ENCODE measurements at places on chromosomes 1 and 21.

GRCh38 chr1:117685936-117686806 lies 80.3 kb downstream of the TENT5C start:
- no peaks in the 10 kb centered on the region for H3K36me3 ChIP-seq
- H3K4me1 ChIP-seq: peaks cover 9% of the 10 kb centered on the region
- H3K27me3 ChIP-seq: peaks cover 15% of the 10 kb centered on the region
- H3K4me3 ChIP-seq: no peak overlapping the region
- DNase-seq: peak; percentile 34
- H3K27ac ChIP-seq: no peak overlapping the region

- DNase-seq: no peak
- H3K27ac ChIP-seq: no peak overlapping the region
- H3K4me1 ChIP-seq: peaks cover 29% of the 10 kb centered on the region
These were observed 335.7 kb upstream of the SNX7 start for GRCh38 chr1:98325646-98326440.

DNA sequence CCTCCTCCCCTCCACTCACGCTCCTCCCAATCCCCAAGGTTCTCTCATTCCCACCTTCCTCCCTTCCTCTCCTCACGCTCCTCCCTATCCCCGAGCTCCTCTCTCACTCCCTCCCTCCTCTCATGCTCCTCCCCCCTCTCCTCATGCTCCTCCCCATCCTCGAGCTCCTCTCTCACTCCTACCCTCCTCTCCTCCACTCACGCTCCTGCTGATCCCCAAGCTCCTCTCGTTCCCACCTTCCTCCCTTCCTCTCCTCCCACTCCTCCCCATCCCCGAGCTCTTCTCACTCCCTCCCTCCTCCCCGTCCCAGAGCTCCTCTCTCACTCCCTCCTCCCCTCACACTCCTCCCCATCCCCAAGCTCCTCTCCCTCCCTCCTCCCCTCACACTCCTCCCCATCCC lies 31.4 kb downstream of the PGBD5 start:
- no peak overlapping the region for H3K4me3 ChIP-seq
- no peaks in the 10 kb centered on the region for H3K4me1 ChIP-seq
- DNase-seq: no peak
- no peak overlapping the region for H3K27ac ChIP-seq
- H3K36me3 ChIP-seq: no peaks in the 10 kb centered on the region

- no peak overlapping the region for H3K4me3 ChIP-seq
- no peak for DNase-seq
- no peak overlapping the region for H3K27ac ChIP-seq
- H3K36me3 ChIP-seq: peaks cover 19% of the 10 kb centered on the region
These were observed 2.5 kb upstream of the CHTOP start for GRCh38 chr1:153631047-153632022.

GRCh38 chr1:24149866-24150233 lies 6.9 kb upstream of the IL22RA1 start:
- peaks cover 20% of the 10 kb centered on the region for H3K4me1 ChIP-seq
- peak; percentile 46 for DNase-seq
- H3K27ac ChIP-seq: no peak overlapping the region
- no peak overlapping the region for H3K4me3 ChIP-seq
- peaks cover 41% of the 10 kb centered on the region for H3K27me3 ChIP-seq

GRCh38 chr1:116869611-116870010 lies 40.1 kb upstream of the PTGFRN start:
- no peak for DNase-seq
- H3K27me3 ChIP-seq: peaks cover 2% of the 10 kb centered on the region
- H3K36me3 ChIP-seq: no peaks in the 10 kb centered on the region
- no peak overlapping the region for H3K27ac ChIP-seq
- no peak overlapping the region for H3K4me3 ChIP-seq
- H3K4me1 ChIP-seq: peaks cover 11% of the 10 kb centered on the region

- DNase-seq: no peak
- no peak overlapping the region for H3K27ac ChIP-seq
- H3K4me1 ChIP-seq: peaks cover 5% of the 10 kb centered on the region
- no peaks in the 10 kb centered on the region for H3K36me3 ChIP-seq
- H3K27me3 ChIP-seq: peaks cover 15% of the 10 kb centered on the region
- no peak overlapping the region for H3K4me3 ChIP-seq
These were observed 2.2 kb downstream of the CAMK1G start for GRCh38 chr1:209585672-209586071.

- no peak overlapping the region for H3K27ac ChIP-seq
- no peaks in the 10 kb centered on the region for H3K4me1 ChIP-seq
- no peaks in the 10 kb centered on the region for H3K36me3 ChIP-seq
- no peak overlapping the region for H3K4me3 ChIP-seq
These were observed 824.8 kb downstream of the ADGRL2 start for GRCh38 chr1:82625537-82625936.

- peak; percentile 87 for DNase-seq
- H3K27me3 ChIP-seq: peaks cover 6% of the 10 kb centered on the region
- H3K36me3 ChIP-seq: peaks cover 29% of the 10 kb centered on the region
- H3K4me1 ChIP-seq: peaks cover 47% of the 10 kb centered on the region
- peak overlapping the region; percentile 93 for H3K27ac ChIP-seq
These were observed 14.0 kb upstream of the DISC1 start for GRCh38 chr1:231612393-231613089.

GRCh38 chr1:109631513-109632505 lies 12.2 kb downstream of the AMPD2 start:
- H3K27me3 ChIP-seq: no peaks in the 10 kb centered on the region
- peaks cover 21% of the 10 kb centered on the region for H3K36me3 ChIP-seq
- no peak overlapping the region for H3K27ac ChIP-seq
- H3K4me3 ChIP-seq: no peak overlapping the region
- peaks cover 12% of the 10 kb centered on the region for H3K4me1 ChIP-seq

DNA sequence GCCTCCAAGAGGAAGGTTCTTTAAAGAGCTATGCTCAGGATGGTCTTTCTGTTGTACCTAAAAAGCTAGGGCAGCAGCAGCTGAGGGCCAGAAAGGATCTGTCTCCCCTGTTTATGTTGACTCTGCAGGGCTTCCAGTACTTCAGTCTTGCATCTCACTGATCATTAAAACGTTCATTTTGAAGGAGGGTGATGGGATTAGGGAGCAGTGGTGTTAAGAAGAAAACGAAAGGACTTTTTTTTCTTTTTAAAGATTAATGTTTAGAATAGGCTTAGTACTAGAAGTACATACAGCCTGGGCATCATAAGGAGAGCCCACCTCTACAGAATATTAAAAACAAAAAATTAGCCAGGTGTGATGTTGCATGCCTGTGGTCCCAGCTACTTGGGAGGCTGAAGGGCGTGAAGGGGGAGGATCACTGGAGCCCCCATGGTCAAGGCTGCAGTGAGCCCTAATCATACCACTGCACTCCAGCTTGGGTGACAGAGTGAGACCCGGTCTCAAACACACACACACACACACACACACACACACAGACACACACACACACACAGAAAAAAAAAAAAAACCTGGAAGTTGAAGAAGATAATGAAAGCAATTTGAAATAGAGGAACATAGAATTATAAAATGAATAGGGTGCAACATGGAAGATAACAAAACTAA lies 2.9 kb downstream of the CR1L start:
- DNase-seq: no peak
- H3K4me3 ChIP-seq: no peak overlapping the region
- peaks cover 34% of the 10 kb centered on the region for H3K27me3 ChIP-seq
- peaks cover 12% of the 10 kb centered on the region for H3K4me1 ChIP-seq
- H3K36me3 ChIP-seq: no peaks in the 10 kb centered on the region

- peaks cover 55% of the 10 kb centered on the region for H3K27me3 ChIP-seq
- no peak overlapping the region for H3K4me3 ChIP-seq
- H3K36me3 ChIP-seq: no peaks in the 10 kb centered on the region
- no peak for DNase-seq
- H3K4me1 ChIP-seq: no peaks in the 10 kb centered on the region
These were observed 140.1 kb upstream of the NFIA start for GRCh38 chr1:60942291-60942690.

- H3K4me1 ChIP-seq: peaks cover 49% of the 10 kb centered on the region
- H3K27ac ChIP-seq: peak overlapping the region; percentile 30
- no peak for DNase-seq
- H3K36me3 ChIP-seq: peaks cover 3% of the 10 kb centered on the region
- peak overlapping the region; percentile 10 for H3K4me3 ChIP-seq
These were observed 148.6 kb upstream of the KRTAP19-8 start for GRCh38 chr21:31186916-31187315.

- no peaks in the 10 kb centered on the region for H3K36me3 ChIP-seq
- peaks cover 17% of the 10 kb centered on the region for H3K27me3 ChIP-seq
- H3K4me1 ChIP-seq: no peaks in the 10 kb centered on the region
- no peak for DNase-seq
These were observed 28.2 kb downstream of the CNN3 start for GRCh38 chr1:94898491-94899385.

DNA sequence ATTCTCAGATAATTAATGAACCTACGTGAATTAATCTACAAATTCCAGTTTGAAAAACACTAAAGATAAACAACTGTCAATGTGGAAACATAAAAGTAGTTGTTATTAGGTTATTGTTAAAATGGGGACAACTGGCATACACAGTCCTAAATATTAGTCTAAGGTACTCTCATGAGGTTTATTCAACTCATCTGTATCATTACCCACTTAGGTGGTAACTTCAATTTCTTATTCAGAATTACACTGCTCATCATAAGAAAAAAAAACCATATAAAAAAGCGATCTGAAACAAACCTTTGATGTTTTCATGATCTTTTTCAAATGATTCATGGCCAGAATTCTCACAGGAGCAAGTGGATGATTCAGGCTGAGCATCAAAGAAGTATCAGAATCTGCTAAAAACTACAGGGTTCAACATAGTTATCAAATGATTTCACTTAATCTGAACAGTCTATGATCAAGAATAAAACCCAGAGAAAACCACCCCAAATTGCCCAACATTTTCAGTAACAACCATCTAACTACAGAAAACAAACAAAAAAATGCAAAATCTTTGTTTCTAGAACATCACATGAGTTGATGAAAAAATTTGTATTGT lies 13.7 kb downstream of the HEATR1 start:
- no peak overlapping the region for H3K4me3 ChIP-seq
- no peak for DNase-seq
- H3K36me3 ChIP-seq: peaks cover 46% of the 10 kb centered on the region
- H3K27me3 ChIP-seq: no peaks in the 10 kb centered on the region

- peaks cover 17% of the 10 kb centered on the region for H3K4me1 ChIP-seq
- H3K36me3 ChIP-seq: no peaks in the 10 kb centered on the region
- no peaks in the 10 kb centered on the region for H3K27me3 ChIP-seq
- no peak overlapping the region for H3K27ac ChIP-seq
These were observed 40.1 kb downstream of the RSPH1 start for GRCh38 chr21:42455754-42456440.

DNA sequence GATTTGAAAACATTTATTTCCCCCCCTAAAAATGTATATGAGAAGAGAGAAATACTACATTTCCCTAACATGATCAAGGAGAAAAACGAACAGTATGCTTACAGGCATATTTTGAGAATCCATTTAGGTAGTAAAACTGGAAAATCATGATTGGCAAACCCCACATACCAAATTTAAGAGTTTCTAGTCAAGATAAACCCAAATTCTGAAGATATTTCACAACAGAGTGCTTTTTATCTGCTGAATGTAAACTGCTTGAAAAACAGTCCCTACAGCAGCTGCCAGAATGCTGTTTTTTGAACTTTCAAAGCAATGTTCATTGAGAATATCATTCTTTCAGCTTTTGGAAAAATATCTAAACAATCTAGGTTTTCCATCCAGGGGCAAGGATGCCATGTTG lies 31.0 kb downstream of the ASH1L start:
- H3K4me3 ChIP-seq: no peak overlapping the region
- H3K4me1 ChIP-seq: peaks cover 35% of the 10 kb centered on the region
- peaks cover 29% of the 10 kb centered on the region for H3K36me3 ChIP-seq
- no peak overlapping the region for H3K27ac ChIP-seq
- no peaks in the 10 kb centered on the region for H3K27me3 ChIP-seq

GRCh38 chr1:244056577-244056976 lies 5.5 kb downstream of the ZBTB18 start:
- peaks cover 2% of the 10 kb centered on the region for H3K27me3 ChIP-seq
- peaks cover 5% of the 10 kb centered on the region for H3K4me1 ChIP-seq
- no peak for DNase-seq
- H3K4me3 ChIP-seq: no peak overlapping the region
- H3K36me3 ChIP-seq: no peaks in the 10 kb centered on the region

DNA sequence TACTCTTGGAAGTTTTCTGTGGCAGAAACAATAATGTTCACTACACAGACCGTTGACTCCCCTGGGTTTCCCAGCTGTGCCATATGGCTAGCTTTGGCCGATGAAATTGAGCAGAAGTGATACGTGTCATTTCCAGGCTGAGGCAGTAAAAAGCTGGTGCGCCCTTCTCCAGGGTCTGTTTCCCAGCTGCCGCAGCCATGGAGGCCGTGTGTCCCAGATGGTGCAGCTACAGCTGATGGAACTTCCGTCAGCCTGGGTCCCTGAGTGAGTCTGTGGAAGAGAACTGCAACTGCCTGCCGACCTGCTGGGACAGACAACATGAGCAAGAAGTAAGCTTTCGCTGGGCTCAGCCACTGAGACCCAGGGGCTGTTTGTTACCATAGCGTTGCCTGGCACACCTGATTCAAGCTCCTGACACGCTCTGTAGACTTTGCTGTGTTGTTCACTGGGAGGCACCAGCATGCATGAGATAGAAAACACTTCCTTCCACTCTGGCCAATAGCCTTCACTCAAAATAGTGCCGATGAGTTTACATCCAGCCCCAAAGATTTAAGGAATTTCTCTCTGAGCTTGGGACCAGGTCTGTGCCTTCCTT lies 116.3 kb upstream of the SLC25A33 start:
- H3K36me3 ChIP-seq: no peaks in the 10 kb centered on the region
- DNase-seq: no peak
- no peak overlapping the region for H3K27ac ChIP-seq
- peaks cover 65% of the 10 kb centered on the region for H3K27me3 ChIP-seq
- H3K4me1 ChIP-seq: peaks cover 45% of the 10 kb centered on the region

DNA sequence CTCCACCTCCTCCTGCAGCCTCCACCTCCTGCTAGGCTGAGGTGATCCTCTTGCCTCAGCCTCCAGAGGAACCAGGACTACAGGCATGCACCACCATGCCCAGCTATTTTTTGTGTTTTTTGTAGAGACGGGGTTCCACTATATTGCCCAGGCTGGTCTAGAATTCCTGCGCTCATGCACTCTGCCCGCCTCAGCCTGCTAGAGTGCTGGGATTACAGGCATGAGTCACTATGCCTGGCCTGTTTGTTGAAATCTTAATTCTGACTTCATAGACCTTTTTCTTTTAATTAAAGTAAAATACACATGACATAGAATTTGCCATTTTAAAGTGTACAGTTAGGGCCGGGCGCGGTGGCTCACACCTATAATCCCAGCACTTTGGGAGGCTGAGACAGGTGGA lies 42.7 kb downstream of the FAAP20 start:
- peaks cover 6% of the 10 kb centered on the region for H3K36me3 ChIP-seq
- H3K4me1 ChIP-seq: peaks cover 20% of the 10 kb centered on the region
- H3K27ac ChIP-seq: no peak overlapping the region
- H3K27me3 ChIP-seq: no peaks in the 10 kb centered on the region

DNA sequence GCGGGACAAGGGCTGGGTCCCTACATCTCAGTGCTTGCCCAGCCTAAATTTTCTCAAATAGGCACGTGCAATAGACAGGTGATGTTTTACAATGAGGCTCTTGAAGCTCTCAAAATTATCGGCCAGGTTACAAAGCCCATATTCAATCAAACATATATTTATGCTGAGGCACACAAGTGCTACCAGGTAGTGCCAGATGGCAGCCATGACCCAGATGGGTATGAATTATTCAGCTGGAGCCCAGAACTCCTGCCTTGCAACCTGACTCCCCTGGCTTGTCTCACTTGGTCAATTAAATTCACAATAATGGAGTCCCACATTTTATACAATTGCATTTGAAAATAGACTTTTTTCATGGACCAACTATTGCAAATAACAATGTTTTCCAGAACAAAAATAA lies 12.3 kb upstream of the ADAM30 start:
- DNase-seq: no peak
- H3K4me1 ChIP-seq: peaks cover 8% of the 10 kb centered on the region
- H3K4me3 ChIP-seq: no peak overlapping the region
- H3K36me3 ChIP-seq: peaks cover 3% of the 10 kb centered on the region

GRCh38 chr1:64505944-64506655 lies 36.2 kb downstream of the CACHD1 start:
- peak; percentile 41 for DNase-seq
- peaks cover 4% of the 10 kb centered on the region for H3K4me1 ChIP-seq
- no peaks in the 10 kb centered on the region for H3K36me3 ChIP-seq
- H3K27ac ChIP-seq: peak overlapping the region; percentile 56
- peak overlapping the region; percentile 67 for H3K4me3 ChIP-seq

Measured in activated CD8-positive, alpha-beta memory T cell treated with anti-CD3 and anti-CD28 coated beads, Interleukin-2, amount 10 ng/mL, durations not matched to agents 7 days and 5 days (primary cell).